Activated CD4-positive, alpha-beta T cell treated with anti-CD3 and anti-CD28 coated beads, Interleukin-2, amount 50 U/mL, for 16 hours (primary cell): ENCODE measurements at places on chromosomes 5 and 9.

- DNase-seq, result no peak
Measured at GRCh38 chr5:124283031-124283430, 463.4 kb downstream of the ZNF608 start.

- DNase-seq, result no peak
Measured at GRCh38 chr5:98460536-98460935, 312.9 kb upstream of the RGMB start.

DNA sequence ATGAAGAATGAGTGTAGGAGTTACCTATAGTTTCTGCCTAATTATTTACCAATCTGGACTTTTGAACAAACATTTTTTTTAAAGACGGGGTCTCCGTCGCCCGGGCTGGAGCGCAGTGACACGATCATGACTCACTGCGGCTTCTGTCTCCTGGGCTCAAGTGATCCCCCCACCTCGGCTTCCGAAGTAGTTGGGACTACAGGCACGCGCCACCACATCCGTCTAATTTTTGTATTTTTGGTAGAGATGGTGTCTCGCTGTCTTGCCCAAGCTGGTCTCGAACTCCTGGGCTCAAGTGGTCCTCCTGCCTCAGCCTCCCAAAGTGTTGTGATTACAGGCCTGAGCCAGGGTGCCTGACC, 1.5 kb downstream of the CTNNA1 start:
- no peak for DNase-seq

DNA sequence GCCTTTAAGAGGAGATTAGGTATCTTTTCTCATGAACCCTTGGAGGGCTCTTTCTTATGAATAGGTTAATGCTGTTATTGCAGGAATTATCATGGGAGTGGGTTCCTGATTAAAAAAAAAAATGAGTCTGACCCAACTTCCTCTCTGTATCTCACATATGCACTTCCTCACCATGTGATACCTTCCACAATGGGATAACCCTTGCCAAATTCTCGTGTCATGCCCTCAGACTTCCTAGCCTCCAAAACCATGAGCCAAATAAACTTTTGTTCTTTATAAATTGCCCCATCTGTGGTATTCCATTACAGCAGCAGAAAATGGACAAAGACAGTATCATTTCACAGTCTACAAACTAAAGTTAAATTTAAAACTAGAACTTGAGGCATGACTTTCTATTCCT, 1.0 kb downstream of the OR1B1 start:
- no peak for DNase-seq

GRCh38 chr5:43572357-43572756, 15.5 kb upstream of the PAIP1 start:
- no peak for DNase-seq

DNA sequence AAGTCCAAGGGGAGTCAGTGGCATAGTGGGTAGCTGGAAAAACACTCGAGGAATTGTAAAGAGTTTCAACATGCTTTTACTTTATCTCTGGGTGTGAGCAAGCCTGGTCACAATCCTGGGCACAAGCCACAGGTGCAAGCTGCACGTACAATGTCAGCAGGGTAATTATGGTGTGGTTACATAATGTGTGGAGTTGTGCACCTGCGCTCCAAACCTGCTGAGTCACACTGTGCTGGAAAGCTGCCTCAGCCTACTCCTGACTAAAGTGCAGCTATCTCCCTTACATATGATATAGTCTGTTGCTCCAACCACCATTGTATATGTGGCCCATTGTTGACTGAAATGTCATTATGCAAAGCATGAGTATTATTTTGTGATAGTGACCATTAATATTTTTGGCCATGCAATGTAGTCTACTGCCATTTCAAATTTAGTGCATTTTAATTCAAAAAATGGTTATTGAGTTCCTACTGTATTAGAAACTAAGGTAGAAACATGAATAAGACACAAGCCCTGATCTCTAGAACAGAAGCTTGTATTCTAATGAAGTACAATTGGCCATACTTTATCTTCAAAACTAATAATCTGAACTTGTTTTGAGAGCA, 160.9 kb upstream of the SLC30A5 start:
- DNase-seq, result no peak

DNA sequence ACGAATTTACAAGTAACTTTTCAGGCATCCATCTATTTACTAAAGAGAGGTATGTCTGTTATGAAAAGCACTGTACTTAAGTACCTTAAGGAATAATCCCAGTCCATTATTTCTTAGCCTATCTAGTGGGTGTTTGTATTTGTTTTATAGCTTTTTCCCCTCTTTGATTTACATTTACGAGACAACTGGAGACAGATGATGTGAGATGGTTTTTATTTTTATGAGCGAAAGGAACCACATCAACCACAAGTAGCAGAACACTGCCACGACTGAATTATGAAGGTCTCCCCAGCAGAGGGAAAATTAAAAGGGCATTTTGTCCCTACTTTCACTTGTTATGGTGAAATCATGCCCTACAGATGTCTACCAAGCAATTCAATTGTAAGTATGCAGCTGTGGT, 357.8 kb downstream of the NFIB start:
- no peak for DNase-seq

- no peak for DNase-seq
Measured at GRCh38 chr5:139131465-139131864, 66.7 kb downstream of the SIL1 start.

DNA sequence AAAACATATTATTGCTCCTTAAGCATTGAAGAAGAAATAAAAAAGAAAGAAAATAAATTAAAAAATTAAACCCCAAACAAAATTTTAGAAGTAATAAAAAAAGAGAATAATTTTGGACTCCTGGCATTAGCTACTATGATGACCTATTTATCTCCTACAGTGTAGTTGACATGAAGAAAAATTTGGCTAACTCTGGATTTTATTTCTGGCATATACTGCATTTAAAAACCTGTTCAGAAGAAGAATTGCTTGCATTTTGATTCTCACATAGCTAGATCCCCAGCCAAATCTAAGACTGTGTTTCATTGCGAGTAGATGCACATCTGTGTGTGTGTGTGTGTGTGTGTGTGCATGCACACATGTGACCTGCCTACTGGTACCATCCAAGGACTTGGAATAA, 30.1 kb upstream of the GABRG2 start:
- no peak for DNase-seq

DNA sequence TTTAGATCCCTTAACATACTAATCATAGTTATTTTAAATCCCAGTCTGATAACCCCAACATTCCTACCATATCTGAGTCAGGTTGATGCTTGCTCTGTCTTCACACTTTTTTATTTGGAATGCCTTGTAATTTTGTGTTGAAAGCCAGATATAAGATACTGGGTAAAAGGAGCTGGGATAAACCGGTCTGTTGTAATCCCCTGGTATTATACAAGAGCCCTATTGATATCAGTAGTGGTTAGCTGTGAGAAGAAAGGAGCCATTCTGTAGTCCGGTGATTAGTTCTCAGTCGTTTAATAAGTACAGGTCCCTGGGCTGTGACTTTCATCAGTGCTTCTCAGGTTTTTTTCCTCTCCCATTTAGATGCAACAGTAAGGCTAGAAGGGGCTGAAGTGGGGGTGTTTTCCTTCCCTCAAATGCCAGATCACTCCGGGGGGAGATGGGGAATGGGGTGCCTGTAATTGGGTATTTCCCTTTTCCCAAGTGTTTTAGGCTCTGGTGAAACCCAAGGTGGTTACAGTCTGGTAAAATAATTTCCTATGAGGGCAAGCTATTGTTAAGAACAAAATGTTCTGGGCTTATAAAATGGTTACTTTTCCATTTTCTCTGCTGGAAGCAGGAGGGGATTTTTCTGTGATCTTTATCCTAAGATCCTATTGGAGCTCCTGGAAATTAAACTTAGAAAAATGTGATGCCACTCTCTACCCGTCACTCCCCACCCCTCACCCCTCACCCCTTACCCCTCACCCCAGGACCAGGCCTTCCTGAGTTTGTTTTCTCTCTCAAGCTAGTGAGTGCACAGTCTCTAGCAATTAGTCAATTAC, 72.7 kb downstream of the KCNN2 start:
- DNase-seq, result no peak

DNA sequence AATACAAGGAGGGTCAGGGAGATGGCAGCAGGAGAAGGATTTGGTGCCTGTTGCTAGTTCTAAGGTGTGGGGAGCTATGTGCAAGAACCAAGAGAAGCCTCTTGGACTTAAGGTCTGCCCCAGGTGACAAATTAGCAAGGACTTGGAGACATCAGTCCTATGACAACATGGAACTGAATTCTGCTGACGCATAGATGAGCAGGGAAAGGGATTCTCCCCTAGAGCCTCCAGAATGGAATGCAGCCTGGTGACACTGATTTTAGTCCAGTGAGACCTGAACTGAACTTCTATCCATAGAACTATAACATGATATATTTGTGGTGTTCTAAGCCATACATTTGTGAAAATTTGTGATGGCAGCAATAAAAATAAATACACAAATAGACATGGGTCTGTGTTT, 215.6 kb downstream of the ESM1 start:
- no peak for DNase-seq

DNA sequence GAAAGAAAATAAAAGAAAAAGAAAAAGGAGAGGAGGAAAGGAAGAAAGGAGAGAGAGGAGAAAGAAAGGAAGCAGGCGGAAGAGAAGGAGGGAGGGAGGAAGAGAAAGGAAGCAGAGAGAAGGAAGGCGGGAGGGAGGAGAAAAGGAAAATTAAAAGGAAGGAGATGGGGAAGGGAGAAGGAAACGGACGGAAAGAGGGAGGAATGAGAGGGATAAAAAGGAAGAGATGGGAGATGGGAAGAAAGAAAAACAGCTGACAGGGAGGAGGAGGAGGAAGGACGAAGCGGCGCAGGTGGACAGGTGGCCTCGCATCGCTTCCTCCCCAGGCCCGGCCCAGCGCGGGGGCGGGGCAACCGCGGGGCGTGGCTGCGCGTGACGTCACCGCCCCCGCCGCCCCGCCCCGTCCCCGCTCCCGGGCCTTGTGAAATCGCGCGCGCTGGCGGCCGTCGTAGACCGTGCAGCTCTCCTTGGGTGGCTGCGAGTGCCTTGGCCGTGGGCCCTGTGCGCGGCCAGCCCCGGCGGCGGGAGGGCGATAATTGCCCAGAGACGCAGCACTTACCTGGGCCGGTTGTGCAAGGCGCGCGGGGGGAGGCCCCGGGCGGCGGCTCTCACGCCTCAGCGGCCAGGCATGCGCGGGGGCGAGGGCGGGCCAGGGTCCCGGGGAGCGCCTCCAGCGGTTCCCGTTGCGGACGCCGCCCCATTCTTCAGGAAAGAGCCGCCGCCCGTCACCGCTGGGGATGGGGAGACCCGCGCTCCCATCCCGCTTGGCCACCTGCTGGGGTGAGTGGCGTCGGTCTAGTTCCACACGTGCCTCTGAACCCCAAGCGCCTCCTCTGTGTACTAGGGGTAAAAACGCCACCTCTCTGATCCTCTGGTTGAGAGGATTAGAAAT, 49.6 kb upstream of the FOXE1 start:
- DNase-seq, result peak; percentile 63

GRCh38 chr5:58498340-58498942, 7.2 kb downstream of the GAPT start:
- no peak for DNase-seq

DNA sequence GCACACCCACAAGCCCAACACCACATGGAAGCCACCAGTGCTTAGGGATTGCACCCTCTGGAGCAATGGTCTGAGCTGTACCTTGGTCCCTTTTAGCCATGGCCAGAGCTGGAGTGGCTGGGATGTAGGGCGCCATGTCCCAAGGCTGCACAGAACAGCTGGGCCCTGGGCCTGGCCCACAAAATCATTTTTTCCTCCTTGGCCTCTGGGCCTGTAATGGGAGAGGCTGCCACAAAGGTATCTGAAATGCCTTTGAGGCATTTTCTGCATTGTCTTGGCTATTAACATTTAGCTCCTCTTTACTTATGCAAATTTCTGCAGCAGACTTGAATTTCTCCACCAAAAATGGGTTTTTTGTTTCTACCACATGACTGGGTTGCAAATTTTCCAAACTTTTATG, 117.6 kb downstream of the SPOCK1 start:
- no peak for DNase-seq

DNA sequence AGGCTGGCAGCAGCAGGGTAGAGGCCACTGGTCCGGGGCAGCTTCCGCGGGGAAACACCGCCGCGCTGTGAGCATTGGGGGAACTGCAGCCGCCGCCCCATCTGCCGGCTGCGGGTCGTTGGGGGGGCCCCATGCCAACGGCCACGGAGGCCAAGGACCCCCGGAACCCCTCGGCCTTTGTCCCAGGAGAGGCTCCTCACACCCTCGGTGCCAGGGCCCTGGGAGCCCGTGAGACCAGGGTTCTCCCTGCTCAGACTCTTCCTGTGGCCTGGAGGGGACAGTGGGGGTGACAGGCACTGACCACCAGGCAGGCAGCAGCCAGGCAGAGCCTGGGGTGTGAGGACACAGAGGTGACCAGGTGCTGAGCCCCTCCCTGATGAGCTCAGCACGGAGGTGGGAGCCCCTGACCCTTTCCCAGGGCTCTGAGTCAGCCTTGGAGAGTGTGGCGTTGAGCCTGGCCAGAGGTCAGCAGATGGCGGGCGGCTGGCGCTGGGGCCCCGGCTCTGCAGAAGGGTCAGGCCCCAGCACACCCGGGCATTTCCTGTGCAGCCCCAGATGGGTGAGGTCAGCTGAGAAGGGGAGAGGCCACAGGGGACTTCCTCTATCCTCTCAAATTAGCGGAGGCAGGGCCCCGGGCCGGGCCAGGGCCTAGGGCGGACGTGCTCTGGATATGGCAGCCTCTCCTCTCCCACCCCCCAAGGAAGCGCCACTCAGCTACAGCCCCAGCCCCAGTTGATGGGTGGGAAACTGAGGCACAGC, 17.9 kb upstream of the EGFL7 start:
- DNase-seq, result peak; percentile 77

GRCh38 chr5:129438322-129438721, 21.8 kb upstream of the ADAMTS19 start:
- DNase-seq, result no peak

GRCh38 chr5:164139423-164139822, 634.0 kb downstream of the MAT2B start:
- DNase-seq, result no peak

DNA sequence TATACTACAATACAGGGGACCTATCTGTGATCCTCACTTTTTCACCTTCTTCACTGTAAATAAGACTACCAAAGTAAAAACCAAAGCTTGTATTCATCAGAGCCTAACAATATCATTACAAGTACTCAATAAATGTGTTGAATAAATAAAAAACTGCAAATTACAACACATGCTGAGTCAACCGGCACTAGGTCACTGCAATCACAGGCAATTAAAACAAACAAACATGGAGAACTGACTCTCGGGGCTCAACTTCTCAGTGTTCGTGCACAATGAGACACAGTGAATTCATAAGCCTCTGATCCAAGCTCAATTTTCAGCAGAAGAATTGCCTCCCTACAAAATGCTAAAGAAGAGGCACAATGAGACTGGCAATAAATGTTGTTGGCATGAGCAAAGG, 69.2 kb downstream of the CDK5RAP2 start:
- no peak for DNase-seq

- no peak for DNase-seq
Measured at GRCh38 chr9:26548781-26549290, 343.8 kb downstream of the CAAP1 start.

DNA sequence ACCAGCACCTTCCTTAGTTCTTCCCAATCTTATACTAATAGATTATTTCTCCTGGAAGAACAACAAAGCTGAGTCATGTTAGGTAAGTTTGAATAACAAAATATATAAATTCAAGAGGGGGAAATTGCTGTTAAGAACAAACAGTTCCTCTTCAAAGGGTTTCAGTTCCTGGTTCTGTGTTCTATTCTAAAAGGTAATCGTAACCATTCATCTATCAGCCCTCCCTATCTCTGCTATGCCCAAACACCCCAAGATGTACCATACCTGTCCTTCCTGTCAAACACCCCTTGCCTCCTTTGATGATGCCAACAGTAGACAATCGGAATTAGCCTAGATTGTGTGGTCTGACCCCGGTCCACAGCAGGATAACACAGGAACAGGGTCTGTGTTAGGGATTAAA, 4.2 kb upstream of the RNF180 start:
- DNase-seq, result no peak
